ENCODE measurements at places on chromosomes 6 and 20.

DNA sequence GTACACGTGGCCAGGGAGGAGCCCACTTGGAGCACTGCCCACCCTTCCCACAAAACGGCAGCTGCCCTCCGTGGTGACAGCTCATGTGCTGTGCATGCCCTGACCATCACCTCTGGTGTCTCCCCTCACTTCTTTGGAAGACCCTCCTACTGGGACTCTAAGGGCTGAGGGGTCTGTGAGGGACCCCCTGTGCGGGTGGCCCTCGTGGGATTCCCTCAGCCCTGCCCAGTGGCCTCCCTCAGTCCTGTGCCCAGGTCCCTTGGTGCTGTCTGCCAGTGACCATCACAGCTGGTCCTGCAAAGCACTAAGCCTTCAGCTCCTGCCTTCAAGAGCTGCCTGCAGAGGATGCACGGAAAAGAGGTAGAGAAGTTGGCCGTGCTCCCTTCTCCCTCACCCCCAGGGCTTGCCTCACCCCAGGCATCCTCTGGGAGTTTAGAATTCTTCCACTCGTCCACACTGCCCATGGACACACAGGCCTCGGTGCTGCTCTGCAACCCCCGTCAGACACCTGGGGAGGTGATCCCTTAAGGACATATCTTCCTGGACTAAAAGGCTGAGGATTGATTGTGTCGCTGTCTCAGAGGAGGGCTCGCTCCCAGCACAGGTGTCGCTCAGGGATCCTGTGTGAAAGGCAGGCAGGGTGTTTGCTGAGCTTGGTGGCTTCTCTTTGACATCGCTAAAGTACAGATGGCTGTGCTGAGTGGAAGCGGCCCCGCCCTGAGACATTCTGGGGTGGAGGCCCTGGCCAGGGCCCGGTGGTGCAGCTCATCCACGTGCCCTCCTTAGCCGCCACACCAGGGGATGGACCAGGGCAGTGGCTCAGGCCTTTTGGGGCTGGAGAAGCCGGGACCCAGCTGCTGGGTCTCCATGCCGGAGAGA, 119.5 kb upstream of the FRMD1 start:
- DNase-seq: no peak

- DNase-seq: peak; percentile 16
Observed at GRCh38 chr6:96947055-96947454, 22.5 kb downstream of the KLHL32 start.

DNA sequence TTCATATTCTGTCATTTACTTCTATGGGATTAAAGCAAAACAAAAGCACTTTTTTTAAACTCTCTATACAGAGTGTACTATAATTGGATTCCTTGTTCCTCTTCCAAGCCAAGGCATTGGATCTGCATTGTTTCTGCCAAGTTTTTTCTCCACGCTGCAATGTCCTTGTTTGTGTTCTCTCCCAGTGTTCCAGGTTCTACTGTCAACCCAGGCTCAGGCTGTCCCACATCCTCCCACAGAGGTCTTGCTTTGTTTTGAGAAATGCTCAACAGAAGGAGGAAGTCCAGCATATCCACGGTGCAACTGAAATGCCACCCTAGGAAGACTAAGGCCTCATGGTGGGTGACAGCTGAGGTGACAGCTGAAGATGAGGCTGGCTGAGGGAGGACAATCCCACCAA, 287.1 kb upstream of the PRDM1 start:
- DNase-seq: no peak

GRCh38 chr6:169339731-169340309, 86.2 kb upstream of the THBS2 start:
- DNase-seq: no peak

DNA sequence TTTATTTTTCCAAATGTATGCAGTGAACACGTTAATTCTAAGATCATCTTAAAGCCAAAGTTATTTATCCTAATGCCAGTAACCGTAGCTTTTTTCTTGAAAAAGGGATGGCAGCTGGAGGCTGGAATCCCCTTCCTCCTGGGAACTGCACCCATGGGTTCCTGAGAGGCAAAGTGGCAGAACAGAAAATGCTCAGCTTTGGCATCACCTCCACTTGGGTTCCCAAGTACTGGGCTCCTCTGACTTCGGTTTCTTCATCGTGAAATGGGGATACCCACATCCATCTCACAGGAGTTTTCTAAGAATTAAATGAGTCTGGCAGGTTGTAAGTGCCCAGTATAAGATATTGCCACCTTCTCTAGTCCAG, 6.2 kb upstream of the DDX43 start:
- DNase-seq: no peak

DNA sequence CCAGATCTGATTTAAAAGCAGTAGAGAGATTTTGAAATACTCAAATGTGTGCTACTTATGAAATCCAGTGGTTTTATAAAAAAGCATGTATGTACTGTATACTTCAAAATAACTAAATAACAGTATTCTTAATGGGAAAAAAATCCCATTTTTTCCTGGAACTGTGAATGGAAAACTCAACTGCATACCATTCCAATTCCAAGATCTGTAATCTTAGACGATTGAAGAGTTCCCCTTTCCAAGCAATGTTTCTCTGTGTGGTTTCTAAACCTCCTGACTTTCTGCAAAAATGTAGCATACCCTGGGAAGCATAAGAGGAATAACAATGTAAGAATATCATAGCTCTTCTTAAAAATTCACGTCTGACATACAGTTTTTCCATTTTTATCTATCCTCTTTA, 40.3 kb upstream of the HIVEP2 start:
- no peak for DNase-seq

DNA sequence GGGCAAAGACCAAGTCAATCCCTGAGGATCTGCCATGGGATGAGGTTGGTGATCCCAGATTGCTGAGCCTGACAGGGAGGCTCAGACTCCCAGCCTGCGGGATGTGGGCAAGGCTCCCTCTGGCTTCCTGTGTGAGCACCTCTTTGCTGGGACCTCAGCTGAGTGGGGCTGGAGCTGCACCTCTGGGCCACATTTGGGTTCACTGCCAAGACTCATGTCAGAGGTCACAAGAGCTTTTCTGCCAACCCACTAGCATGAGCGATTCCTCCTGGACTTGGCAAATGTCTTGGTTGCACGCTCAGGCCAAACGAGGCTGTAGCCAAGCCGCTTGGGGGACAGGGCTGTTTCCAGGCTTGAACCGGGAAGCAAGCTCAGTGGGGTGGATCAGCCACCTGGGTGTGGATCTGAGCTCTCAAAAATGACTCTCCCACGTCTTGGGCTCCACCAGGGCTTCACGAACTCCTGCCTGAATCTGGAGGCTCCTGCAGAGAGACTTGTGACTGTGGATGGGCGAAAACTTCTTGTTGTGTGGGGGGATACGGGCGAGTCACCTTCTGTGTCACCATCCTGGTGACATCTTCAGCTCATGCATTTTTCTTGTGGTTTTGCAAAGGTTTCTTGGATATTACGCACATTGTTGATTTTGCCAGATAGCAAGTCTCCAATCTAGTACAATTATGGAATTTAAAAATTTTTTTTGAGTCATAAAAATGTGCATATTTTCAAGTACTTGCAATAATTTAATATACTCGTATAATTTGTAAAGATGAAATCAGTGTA, 359.5 kb downstream of the CDH4 start:
- no peak for DNase-seq

DNA sequence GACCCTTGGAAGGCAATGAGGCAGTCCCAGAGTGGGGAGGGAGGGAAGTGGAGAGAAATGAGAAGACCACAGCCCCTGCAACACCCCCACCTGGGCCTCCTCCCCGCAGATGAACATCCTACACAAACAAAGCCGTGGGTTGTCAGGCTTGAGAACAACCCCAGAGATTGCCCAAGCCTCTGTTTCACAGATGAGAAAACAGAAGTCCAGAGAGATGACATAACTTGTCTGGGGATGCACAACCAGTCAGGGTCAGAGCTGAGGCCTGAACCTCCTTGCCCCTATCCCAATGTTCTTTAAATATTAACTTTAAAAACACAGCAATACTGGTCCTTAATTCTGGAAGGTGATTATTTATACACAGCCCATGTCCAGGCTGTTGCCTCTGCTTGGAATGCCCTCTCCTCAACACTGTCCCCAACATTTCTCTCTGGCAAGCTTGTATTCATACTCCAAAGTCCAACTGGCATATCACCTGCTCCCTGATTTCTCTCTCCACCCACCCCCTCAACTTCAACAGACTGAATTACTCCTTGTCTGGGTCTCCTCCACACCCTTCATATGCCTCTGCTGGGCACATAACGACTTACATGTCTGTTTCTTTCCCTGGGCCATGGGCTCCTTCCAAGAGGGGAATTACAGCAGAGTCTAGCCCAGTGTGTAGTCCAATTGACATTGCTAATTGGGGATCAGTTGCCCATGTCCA, 135.5 kb upstream of the LRFN2 start:
- DNase-seq: no peak

DNA sequence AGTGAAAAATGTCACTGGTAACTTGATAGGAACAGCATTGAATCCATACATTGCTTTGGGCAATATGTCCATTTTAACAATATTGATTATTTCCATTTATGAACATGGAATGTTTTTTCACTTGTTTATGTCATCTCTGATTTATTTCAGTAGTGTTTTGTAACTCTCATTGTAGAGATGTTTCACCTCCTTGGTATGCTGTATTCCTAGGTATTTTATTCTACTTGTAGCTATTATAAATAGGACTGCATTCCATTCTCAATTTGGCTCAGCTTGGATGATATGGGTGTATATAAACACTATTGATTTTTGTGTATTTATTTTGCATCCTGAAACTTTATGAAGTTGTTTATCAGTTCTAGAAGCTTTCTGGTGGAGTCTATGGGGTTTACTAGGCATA, 730.3 kb downstream of the DOK5 start:
- no peak for DNase-seq

DNA sequence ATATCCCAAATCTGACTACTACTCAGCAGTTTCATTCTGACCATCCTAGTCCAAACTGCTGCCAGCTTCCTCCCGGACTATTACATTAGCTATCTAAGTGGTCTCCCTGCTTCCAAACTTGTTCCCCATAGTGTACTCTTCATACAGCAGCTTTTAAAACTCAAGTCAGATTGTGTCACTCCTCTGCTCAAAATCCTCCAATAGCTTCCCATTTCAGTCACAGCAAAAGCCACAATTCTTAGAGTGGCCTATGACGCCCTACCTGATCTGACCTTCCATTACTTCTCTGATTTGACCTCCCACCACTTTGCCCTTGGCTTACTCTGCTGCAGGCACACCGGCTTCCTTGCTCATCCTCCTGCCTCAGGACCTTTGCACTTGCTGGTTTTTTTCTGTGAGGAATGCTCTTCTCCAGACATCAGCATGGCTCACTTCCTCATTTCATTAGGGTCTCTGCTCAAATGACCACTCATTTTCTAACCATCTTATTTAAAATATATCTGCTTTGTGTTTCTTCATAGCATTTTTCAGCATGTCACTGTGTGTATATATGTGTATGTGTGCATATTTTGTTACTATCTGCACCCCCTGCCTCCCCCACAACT, 111.1 kb upstream of the DTNBP1 start:
- no peak for DNase-seq

DNA sequence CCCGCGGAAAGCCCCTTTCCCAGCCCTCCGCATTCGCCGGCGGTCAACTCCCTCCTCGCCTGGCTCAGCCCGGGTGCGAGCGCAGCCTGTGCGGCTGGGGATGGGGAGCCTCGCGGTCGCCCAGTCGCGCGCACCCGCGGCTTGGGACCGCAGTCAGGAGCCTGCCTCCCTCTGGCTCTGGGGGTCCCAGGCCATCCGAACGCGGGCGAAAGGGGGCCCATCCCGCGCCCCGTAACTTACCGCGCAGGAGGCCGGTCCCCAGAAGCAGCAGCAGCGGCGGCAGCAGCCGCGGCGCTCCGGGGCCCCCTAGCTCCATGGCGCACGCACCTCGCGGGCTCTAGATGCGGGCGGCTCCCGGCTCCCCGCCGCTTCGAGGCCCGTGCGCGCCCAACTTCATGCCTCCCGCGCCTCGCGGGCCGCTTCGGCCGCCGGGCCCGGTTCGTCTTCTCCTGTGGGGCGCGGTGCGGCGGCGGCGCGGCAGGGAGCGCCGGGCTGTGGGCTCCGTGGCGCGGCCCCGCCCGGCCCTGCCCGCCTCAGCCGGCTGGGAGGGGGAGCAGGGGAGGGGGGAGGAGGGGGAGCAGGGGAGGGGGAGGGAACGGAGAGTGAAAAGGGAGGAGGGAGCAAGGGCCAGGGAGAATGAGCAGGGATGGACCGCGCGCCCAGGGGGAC, at the start of gene CHRNA4:
TSS of gene CHRNA4 (minus strand) at position 500 of the 669 bp plus-strand sequence. CDS start at position 316, 184 bp downstream.
- no peak for DNase-seq

DNA sequence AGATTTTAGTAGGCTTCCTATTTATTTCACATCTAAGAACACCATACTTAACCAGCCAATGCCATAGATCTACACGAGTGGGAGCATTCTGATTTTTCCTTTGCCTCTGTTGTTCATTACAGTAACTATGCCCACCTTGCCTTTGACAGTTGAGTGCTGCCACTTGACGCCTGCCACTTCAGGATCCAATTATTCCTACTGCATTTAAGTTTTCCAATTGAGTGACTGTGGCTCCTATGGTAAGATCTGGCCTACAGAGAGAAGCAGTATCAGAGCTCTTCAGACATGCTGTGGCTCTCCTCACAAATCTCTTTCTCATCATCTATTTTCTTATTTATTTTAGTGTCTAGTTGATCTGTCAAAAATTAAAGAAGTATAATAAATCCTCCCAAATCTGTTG, 403.0 kb upstream of the SPTLC3 start:
- DNase-seq: no peak

GRCh38 chr6:145086197-145086596, 649.1 kb downstream of the EPM2A start:
- DNase-seq: no peak

GRCh38 chr6:52576054-52576391, 837 bp downstream of the TRAM2 start:
- no peak for DNase-seq

DNA sequence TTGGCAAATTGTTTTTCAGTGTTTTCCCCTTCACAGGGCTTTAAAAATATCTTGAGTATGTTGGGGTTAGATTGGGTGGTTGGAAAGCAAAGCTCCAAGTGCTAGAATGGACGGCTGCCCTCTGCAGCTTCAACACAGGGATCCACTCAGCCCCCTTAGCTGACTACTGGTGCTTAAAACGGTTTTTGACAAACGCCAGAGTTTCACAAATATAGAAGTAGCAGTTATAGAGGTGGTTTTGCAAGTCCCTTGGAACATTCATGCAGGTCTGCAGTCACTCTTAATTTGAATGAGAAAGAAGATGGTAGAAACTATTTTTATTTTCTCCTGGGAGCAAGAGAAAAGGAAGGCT, 175.9 kb downstream of the ARID1B start:
- DNase-seq: no peak

DNA sequence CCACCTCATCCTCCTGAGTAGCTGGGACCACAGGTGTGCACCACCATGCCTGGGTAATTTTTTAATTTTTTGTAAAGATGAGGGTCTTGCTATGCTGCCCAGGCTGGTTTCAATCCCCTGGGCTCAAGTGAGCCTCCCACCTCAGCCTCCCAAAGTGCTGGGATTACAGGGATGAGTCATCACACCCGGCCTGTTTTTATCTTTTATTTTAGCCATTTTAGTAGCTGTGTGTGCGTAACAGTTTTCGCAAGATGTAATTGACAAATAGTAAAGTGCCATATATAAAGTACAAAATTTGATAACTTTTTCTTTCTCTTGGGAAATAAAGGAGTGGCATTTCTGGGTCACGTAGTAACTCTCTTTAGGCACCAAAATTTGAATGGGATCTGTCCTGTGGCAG, 21.4 kb downstream of the SNAI1 start:
- no peak for DNase-seq

- DNase-seq: no peak
Observed at GRCh38 chr6:159620947-159621346, 72.1 kb downstream of the SOD2 start.

- no peak for DNase-seq
Observed at GRCh38 chr6:53768636-53769035, 26.2 kb upstream of the LRRC1 start.
